ENCODE measurements at places on chromosomes 4 and X.

DNA sequence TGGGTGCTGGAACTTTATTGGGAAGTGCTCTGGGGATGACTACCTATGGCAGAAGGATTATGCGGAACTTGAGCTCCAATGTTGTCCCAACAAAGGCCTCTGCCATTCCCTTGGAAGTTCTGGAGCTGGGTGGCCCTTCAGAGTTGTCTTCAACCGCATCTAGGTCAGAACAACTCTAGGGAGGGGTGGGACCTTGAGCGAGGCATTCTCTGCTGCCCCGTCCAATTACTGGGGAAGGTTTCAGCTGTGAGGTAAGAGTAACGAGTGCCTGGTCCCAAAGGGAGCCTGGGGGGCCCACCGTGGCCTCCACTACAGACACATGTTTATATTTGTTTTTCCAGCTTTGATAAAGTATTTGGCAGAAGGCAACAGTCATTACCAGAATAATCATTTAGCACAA is 79.4 kb downstream of the MAOA start:
- DNase-seq, result no peak

DNA sequence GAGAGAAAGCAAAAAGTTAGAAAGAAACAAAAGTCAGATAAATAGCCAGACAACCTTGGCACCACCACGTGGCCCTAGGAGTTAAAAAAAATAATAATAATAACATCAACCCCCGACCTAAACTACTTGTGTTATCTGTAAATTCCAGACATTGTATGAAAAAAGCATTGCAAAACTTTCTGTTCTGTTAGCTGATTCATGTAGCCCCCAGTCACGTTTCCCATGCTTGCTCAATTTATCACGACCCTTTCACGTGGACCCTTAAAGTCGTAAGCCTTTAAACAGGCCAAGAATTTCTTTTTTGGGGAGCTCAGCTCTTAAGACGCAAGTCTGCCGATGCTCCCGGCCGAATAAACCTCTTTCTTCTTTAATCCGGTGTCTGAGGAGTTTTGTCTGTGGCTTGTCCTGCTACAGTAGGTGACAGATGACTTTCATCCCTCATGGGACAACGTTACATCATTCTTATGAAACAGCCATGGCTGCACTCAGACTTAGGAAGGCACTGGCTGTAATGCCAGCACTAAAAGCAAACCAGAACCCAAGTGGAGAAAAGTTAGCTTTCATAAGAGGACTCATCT is 520 bp downstream of the ACOX3 start:
- DNase-seq, result peak; percentile 52

- DNase-seq, result no peak
Observed at GRCh38 chr4:145912376-145912775, 26.2 kb downstream of the ZNF827 start.

- peak; percentile 86 for DNase-seq
Observed at GRCh38 chr4:40316782-40317635, 18.1 kb upstream of the CHRNA9 start.

DNA sequence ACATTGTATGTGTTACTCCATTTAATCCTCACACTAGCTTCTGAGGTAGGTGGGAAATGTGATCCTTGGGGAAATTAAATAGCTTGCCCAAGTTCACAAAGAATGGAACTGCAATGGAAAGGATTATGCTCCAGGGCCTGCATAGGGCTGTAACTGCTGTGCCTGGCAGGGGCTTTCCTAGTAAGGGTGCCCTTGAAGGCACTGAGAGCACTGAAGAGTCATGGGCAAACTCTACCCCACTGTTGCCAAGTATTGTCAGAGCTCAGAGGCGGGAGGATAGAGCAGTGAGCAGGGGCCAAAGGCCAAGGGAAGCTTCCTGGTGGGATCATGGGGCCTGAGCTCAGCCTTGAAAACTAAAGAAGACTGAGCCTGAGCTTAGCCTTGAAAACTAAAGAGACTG is 133.0 kb upstream of the NALF2 start:
- DNase-seq, result no peak

- DNase-seq, result no peak
Observed at GRCh38 chrX:150577174-150577573, 8.8 kb downstream of the MTM1 start.

DNA sequence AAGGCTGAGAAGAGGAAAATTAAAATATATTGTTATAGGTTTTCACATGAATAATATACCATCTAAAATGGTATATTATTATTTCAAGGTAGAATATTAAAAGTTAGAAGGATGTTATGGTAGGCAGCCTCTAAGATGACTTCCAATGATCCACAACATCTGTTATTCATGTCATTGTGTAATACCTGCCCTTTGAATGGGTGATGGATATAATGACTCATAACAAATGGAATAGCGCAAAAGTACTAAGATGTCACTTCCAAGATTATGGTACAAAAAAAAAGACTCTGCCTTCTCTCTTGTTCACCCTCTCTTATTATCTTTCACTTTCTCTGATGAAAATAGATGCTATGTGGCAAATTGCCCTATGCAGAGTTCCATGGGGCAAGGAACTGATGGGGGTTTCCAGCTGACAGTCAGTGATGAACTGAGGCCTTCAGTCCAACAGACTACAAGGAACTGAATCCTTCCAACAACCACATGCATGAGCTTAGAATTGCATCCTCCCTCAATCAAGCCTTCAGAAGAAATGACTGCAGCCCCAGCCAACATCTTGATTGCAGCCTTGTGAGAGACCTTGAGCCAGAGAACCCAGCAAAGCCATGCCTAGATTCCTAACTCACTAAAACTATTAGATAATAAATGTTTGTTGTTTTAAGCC is 57.7 kb downstream of the HS6ST2 start:
- DNase-seq, result no peak

- DNase-seq, result no peak
Observed at GRCh38 chr4:148589182-148589581, 147.0 kb upstream of the NR3C2 start.

GRCh38 chrX:8897259-8897658 is 96.1 kb upstream of the FAM9A start:
- no peak for DNase-seq

DNA sequence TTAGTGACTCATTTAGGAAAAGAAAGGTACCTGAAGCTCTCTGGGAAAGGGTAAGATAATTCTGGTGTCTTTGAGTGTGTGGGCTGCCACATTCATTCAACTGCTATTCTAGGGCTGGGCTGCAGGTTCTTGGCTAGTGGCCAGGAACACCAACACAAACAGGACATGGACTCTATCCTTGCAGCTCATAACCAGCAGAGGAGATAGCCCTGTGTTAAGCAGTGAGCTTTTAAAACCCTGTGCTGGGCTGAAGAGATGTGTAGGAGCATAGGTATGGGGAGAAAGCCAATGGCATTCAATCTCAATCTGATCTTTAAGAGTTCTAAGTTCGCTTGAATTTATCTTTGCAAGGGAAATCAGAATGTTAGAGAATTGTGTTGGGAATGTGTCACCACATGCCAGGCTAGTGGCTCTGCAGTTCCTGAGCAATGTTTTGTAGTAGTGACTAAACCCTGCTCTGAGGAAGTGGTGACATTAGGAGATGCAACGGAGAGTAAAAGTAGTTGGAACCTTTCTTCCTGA is 39.2 kb downstream of the SGMS2 start:
- DNase-seq, result no peak

DNA sequence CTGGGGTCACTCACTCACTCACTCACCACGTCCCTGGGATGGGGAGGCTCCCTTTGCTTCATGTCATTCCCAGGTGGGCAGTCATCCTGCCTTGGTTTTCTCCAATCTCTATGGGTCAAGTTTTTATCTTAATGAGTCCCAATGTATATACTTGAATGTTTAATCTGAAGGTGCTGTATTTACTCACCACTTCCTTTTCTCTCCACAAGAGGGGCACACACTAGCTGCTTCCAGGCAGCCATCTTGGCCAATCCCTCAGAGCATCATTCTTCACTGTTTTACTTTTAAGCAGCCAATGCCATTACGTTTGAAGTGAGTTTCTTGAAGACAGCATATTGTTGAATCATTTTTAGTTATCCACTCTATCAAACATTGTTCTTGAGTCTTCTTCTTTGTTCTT is 153.4 kb upstream of the ARSJ start:
- DNase-seq, result no peak

- no peak for DNase-seq
Observed at GRCh38 chr4:36310793-36311192, 29.4 kb downstream of the DTHD1 start.

GRCh38 chr4:168710353-168710946 is 213.6 kb downstream of the PALLD start:
- no peak for DNase-seq

- no peak for DNase-seq
Observed at GRCh38 chr4:25790024-25790423, 72.8 kb downstream of the SEL1L3 start.

DNA sequence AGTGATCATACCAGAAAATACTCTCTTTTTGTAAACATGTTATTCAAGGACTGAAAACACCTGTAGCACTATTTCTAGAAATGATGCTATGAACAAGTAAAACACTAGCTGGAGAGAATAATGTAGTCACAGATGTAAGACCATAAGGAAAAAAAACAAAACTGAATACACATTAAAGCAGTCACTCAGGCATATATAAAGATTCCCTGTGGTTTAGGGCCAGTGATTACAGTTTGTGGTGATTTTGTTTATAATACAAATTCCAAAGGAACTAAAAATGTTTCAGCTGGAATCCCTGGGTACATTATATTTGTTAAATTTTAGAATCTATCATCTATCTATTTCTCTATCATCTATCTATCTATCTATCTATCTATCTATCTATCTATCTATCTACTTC is 777.8 kb upstream of the FRG1 start:
- DNase-seq, result no peak

DNA sequence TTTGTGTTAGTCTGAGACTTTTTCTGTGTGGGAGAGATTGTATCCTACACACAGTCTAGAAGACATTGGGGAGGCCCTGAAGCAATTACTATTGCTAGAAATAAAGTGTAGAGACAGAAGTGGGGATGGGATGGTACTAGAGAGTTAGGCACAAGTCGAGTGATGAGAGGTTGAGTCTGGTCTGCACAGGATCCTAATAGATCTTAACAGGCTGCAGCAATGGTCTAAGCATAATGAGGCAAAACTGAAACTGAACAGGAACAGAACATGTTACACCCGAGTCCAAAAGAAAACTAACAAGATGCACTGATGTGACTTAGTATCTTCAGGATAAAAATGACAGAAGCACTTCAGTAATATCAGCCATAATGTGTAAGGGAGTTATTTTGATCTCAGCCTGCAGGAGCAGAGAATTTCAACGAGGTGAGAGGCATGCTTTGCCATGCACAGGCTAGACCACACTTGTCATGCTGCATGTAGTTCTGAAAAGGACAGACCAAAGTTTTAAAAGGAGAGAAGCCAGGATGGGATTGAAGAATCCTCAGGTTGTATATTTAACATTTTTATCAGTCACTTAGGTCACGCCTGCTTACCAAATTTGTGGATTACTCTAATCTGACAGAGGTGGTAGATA is 205.8 kb upstream of the BOD1L1 start:
- no peak for DNase-seq

GRCh38 chr4:37715889-37716402 is 29.8 kb upstream of the RELL1 start:
- DNase-seq, result no peak

- DNase-seq, result no peak
Observed at GRCh38 chr4:82493721-82494425, 63.5 kb downstream of the ENOPH1 start.

DNA sequence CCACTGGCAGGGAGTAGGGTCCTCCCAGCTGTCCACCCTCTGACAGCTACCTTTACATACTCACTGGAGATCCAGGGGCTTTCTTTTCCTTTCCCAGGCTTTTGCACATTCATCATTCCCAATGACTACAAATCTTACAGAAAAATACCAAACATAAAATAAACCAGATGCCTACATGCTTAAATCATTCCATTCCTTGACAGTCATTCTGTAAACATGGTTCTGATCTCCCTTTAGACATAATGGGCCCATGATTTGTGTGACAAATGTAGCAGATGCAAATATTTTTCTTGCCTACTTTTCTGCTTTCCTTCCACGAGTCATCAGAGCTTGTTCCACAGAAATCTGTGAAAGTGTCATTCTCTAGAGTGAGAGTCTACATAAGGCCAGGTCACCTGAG is 207.0 kb downstream of the IDS start:
- no peak for DNase-seq

DNA sequence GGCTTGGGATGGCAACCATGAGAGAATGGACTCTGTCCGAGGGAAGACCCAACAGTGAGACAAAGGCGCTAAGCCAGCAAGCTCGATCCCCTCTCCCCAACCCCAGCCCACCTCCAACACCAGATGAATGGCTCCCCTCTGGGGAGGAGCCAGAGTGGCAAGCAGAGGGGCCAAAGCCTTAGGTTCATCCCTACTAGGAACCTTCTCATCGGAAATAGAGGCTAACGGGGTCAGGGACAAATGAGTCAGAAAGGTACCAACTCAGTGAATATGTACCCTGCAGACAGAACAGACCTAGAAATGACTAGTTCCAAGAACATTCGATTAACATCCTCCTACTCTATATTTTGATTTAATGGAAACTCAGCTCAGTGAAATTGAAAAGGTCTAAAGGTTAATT is 73.9 kb downstream of the NSG1 start:
- no peak for DNase-seq

DNA sequence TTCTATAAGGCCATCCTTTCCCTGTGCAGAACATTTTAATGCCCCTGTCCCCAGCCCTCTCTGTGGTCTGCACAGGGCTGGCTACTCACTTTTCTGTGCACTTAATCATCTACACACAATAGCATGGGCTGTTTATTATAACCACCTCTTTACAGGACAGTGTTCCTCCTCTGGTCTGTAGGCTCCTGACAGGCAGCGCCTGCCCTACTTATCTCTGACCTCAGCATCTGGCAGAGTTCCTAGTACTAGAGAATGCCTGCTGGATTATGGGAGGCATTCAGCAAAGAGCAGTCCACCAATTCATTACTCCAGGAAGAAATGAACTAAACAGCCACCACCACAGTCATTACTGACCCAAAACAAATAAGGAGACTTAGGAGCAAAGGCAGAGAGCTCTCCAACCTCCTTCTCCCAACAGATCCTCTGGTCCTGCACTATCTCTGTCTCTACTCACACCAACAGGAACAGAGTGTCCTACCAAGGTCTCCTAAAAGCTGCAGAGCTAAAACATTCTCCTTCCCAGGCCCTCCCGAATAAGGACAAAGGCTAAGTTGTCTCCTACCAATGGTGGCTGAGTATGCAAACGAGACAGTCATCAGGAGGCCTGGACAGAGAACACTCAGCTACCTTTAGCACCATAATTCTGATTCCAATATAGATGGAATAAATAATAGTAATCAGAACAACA is 279.2 kb downstream of the QDPR start:
- no peak for DNase-seq

DNA sequence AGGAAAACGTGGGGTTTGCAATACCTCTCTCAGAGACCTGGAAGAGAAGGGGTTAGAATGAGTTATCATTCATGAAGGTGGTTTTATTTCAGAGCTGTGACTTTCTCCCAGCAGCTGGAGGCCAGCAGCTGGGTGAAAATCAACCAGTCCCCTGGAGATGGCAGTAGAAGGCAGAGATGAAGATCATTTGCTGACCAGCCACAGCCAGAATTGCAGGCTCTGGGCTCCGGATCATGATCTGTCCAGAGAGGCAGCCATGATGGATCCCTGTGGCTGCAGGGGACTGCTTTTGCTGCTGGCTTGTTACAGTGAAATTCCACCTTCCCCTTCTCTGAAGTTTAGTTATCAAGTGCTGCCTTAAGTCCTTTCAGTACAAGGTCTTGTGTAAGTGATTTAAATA is 46.9 kb upstream of the TAB3 start:
- no peak for DNase-seq
